ENCODE measurements at places on chromosomes 16 and 17. TPM values are rescaled to one million over a fixed set of nuclear protein-coding genes. Genes with fewer than 3 reads are reported as not detected.

The STAT3 gene
- total RNA-seq, result 63.0 TPM

The CCDC137 gene
- total RNA-seq, result 33.2 TPM

The TMC7 gene
- 0.43 TPM for total RNA-seq

The ZMYND15 gene
- total RNA-seq, result 1.5 TPM

The PPY gene
- not detected for total RNA-seq

The CACNA1H gene
- 0.29 TPM for total RNA-seq

The TAC4 gene
- not detected for total RNA-seq

The DNASE1L2 gene
- total RNA-seq, result 0.52 TPM

The OR3A2 gene
- not detected for total RNA-seq

The CCDC78 gene
- total RNA-seq, result 1.9 TPM

The TPSG1 gene
- not detected for total RNA-seq

The CDH8 gene
- 0.43 TPM for total RNA-seq

The CBFA2T3 gene
- total RNA-seq, result 0.86 TPM

The AIPL1 gene
- not detected for total RNA-seq
